PC-3 (cell line): ENCODE measurements at places on chromosomes 12 and 14.

GRCh38 chr14:55609681-55610080 is 29.7 kb downstream of the KTN1 start:
- DNase-seq, result peak; percentile 82

- no peak for DNase-seq
Measured at GRCh38 chr14:61671082-61671481, 24.2 kb upstream of the HIF1A start.

- no peak for DNase-seq
Measured at GRCh38 chr12:8483079-8483478, 27.3 kb downstream of the CLEC6A start.

- peak; percentile 7 for DNase-seq
Measured at GRCh38 chr14:45135156-45135555, 574 bp upstream of the FANCM start.

DNA sequence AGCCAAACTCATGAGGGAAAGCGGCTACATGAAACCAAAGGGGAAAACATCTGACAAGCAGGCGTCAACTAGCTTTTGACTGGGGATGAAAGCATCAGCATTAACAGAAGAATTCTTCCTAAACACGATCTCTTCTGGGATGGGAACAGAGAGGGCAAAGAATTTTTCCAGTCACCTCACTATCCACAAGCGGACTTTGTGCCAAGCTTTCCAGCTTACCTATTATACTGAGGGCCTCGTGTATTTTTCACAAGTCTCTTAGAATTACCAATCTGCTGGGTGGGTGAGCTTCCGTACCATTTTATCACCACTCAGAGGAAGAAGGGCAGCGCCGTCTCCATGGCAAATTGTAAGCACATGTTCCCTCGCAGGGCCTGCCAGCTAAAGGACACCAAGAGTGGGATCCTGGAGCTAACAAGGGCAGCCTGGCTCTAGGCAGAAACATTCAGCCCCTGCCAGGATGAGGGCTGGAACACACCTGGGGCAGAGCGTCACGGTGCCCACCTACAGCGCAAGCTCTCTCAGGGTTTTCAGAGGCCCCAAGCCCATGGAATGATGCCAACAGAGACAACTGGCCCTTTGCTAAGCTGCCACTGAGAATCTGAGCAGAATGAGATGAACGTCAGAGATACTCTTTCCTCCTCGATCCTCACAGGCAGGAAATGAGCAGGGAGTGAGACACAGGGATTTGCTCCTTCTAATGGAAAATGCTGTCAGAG is 74.6 kb downstream of the CHGA start:
- no peak for DNase-seq

- DNase-seq, result peak; percentile 10
Measured at GRCh38 chr12:19048943-19049342, 80.6 kb upstream of the PLEKHA5 start.

DNA sequence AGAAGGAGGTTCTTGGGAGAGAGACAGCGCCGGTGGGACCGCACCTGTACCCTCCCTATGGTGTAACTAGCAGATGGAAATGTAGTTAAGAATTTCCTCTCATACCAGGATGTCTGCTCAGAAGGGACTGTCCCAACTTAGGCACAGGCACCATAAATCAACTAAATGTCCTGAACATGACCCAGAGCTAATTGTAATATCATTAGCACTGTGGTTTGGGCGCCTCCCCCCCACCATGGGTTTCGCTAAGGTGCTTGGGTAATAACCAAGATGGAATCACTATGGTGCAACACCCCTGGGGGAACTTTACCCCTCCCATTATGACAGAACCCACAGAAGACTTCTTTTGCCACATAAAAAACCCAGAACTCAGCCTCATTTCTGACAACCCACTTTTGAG is 15.9 kb downstream of the ZNF641 start:
- no peak for DNase-seq

GRCh38 chr12:95395696-95396095 is 78.3 kb upstream of the METAP2 start:
- no peak for DNase-seq

DNA sequence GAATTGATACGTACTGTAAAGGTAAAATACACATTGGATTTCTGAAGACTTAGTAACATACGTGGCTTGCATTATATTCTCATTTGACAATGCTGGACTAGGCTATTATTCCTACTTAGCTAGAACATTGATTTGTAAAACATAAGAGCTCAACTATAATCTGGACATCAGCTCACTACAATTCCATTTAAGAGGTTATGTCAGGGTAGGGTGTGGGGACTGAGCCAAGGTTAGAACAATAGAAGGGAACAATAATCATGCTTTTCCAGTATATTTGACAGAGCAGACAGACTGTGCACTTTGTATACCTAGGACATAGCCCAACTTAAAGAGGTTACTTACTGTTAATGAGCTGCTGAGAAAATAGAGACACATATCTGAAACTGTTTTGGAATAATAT is 10.8 kb downstream of the ZCRB1 start:
- DNase-seq, result no peak

DNA sequence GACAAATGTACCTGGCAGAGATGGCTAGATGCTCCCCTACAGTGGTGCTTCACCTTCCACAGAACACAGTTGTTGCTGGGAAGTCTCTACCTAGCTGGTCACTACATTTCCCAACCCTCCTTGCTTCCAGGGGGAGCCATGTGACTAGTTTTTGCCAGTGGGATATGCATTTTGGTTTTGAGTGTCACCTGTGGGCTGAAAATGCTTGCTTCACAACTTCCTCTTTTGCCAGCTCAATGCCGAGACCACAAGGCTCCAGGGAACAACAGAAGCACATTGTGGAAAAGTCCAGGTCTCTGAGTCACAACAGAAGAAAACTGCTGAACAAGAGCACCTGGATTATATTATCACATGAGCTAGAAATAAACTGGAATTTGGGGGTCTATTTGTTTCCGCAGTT is 48.5 kb upstream of the ARHGAP5 start:
- DNase-seq, result peak; percentile 70

- DNase-seq, result peak; percentile 32
Measured at GRCh38 chr12:113329022-113329790, 5.7 kb downstream of the SLC8B1 start.

DNA sequence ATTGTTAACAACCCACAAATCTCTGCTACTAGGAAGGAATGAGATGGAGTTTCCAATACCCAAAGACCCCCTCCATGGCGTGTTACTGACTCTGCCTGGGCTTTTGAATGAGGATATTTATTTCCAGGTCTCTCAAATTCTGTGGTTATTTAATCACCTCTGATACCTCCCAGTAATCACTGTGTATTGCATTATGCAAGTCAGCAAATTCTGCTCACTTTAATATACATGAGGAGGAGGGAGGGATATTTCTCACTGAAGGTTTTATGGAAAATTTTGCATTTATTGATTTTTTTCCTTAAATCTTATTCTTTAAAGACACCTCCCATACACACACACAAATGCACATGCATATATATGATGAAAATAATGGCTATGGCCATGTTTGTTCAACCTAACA is 962.9 kb downstream of the VRK1 start:
- DNase-seq, result no peak

DNA sequence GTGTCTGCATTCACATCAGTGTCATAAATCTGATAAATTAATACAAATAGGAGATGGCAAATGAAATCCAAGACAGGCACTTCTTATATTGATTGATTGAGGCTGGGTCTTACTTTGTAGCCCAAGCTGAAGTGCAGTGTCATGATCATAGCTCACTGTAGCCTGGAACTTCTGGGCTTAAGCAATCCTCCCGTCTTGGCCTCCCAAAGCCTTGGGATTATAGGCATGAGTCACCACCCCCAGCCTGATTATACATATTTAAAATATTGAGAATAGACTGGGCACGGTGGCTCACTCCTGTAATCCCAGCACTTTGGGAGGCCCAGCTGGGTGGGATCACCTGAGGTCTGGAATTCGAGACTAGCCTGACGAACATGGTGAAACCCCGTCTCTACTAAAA is 51.3 kb downstream of the MARK3 start:
- peak; percentile 13 for DNase-seq

DNA sequence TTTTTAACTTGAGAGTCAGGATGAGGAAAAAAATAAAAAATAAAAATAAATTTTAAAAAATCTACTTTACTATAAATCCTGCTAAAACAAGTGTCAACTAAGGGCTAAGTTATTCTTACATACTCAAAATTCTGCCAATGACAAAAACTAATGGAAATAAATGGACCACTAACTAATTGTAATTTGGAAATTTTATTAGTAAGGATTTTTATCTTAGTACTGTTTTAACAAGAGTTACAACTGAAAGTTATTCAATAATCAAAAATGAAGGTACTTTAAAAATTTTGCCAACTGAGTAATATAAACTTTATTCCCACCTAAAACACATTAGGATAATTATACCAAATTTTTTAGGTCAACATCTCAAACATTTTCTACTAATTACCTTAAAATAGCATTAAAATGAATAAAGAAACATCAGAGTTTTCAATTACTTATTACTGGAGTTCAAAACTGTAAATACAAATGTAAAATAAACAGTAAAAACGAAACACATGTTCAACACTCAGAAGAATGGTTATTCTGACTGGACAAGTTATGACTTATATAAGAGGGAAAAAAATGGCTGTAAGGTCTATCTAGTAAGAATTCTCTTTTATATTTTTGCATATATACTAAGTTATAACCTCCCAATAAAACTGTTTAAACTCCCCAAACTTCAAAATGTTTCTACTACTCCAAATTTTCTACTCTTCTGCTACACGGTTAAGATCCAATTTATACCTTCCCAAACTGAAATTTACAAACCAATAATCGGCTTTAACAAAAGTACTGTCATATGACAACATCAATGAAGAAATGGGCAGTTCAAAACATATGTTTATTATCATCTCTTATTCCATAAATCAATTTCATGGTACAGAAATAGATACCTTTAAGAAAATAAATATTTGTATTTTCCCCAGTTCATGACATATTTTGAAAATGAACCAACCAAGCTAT is 2.7 kb downstream of the HECTD1 start:
- no peak for DNase-seq

- no peak for DNase-seq
Measured at GRCh38 chr12:113155646-113156045, 6.1 kb downstream of the CFAP73 start.

DNA sequence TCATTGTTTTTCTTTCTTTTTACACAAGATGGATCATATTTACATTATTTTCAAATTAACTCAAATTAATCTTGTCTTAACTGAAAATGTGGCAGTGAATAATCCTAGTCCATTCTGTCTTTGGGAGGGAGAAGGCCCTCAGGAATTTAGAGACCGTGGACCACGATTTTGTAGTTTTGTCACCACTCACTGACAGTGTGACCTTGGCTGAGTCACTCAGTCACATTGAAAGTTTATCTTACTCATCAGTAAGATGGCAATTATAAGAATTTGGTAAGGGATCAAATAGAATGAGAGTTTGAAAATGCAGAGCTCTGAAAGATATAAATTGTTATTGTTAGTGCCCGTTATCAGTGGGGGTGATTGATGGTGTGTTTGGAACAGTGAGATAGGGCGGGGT is 16.4 kb downstream of the FOXJ2 start:
- DNase-seq, result no peak

- peak; percentile 53 for DNase-seq
Measured at GRCh38 chr14:32896979-32897697, 41.5 kb upstream of the NPAS3 start.

DNA sequence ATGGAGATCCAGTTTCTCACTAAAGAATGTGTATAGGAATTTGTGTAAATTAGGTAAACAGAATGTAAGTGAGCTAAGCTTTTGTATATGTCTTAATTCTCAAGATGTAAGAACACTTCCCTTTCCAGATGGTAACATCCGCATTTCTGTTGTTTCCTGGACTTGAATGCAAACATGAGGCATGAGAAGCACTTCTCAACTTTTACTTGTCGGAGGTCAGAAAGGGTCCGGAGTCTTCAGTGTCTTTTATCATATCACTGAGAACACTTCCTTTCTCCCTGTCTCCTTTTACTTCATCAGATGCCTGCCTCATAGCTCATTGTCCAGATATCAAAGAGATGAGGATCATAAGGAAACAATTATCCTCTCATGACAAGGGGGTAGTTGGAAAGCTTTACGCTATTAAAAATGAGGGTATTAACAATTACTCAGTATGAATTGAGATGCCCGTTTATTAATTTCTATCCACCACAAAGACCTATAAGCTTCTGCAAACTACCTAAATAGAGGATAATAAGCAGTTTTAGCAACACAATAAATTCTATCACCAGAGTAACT is 214.1 kb upstream of the FLRT2 start:
- DNase-seq, result no peak

DNA sequence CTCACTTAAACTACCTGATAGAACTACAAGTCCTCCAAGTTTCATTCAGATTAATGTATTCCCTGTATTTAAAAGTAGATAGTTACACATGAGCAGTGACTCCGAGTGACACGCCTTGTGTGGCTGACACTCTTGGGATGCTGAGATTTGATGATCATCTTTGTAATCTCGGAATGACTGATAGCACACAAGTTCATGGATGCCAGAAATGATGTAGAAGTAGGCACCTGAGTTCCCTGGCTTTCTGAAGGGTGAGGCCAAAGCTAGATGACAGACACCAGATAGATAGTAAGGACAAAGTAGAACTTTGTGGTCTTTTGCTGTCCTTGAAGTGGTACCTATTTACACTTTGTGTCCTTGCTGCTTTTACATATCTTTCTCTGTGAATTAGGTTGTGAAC is 491.2 kb downstream of the PCNX1 start:
- DNase-seq, result no peak
